Stimulated activated naive CD4-positive, alpha-beta T cell treated with Interleukin-2 at 50 U/mL for 16 hours (primary cell): ENCODE measurements at places on chromosomes 7 and 10.

GRCh38 chr7:43196379-43196778, 83.9 kb downstream of the HECW1 start:
- DNase-seq, result no peak

- DNase-seq, result no peak
Observed at GRCh38 chr7:5694221-5694754, 87.2 kb downstream of the RNF216 start.

DNA sequence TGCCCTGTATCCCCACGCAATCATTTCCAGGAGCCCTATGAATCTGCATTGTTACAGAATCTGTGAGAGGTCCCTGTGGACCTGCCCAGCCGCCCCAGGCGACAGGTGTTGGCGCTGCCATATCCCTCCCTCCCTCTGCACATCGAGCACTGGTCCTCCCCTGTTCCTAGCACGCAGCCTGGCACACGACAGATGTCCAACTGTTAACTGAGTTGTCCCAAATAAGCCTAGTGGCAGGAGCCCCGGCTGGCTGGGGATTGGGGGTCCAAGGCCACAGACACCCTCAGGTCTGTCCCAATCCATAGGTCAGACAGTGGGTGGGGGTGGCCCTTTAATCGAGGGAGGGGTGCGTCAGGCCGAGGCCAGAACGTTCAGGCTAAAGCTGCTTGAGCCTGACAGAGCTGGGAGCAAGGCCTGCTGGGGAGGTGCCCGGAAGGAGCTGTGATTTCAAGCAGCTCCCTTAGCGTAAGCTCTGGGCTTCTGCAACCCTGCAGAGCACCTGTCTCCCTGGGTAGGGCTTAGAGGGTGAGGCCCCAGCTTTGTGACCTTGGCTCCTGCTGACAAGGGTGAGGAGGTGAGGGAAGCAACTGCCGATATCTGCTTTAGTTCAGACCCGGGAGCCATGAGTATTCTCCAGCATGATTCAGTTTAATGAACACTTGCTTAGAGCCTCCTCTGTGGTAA, 40.1 kb downstream of the ADRA2A start:
- DNase-seq, result no peak

DNA sequence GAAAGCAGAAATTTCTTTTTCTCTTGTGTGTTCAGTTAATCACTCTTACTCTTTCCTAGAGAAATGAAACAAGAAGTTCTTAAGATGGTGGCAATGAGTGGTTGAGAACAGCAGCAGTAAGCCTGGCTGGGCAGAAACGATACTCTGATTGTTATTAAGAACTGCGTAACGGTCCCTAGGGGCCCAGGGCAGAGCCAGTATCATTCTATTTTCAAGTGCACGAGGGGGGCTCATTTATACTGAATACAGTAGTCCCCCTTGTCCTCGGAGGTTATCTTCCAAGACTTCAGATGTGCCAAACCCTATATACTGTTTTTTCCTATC, 64.9 kb downstream of the EEPD1 start:
- DNase-seq, result no peak

DNA sequence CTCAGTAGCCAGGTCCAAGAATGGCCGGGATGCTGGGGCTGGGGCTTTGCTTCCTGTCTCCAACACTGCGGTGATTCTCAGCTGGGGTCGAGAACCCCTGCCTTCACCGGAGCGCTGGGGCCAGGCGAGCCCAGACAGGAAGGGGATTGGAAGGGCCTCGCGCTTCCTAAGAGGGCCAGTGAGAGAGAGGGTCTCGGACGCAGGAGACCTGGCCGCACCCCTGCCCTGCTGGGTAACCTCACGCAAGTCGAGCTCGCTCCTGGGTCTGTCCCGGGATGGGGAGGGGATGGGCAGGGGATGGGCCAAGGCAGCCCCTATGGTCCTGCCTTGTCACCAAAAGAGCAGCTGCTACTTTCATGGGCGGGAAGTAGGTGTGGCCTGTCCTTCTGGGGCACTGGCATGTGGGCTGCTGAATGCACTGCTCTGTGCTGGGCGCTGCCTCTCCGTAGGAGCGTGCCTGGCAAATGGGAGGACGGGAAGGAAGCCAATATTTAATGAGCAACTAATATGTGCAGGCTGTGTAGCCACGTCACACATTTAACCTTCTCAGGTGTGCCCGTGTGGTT, 20.0 kb downstream of the KCNK18 start:
- DNase-seq, result no peak

DNA sequence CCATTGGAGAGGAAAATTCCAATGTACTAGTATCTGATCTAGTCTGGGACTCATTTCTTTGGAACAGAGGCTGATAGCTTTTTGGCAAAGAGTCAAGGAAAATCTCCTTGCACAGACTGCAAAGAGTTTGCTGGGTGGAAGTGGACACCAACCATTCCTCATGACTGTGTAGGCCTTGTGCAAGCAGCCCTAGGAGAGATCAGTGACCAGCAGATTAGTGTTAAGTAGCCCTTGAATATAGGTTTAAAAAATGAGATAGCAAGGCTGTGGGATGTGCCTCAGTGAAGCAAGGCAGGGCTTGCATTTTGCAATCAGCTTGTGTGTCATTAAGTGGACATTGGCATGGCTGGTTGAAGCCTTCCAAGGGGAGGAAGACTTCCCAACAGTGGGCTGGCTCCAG, 341.6 kb downstream of the PLXNA4 start:
- no peak for DNase-seq

DNA sequence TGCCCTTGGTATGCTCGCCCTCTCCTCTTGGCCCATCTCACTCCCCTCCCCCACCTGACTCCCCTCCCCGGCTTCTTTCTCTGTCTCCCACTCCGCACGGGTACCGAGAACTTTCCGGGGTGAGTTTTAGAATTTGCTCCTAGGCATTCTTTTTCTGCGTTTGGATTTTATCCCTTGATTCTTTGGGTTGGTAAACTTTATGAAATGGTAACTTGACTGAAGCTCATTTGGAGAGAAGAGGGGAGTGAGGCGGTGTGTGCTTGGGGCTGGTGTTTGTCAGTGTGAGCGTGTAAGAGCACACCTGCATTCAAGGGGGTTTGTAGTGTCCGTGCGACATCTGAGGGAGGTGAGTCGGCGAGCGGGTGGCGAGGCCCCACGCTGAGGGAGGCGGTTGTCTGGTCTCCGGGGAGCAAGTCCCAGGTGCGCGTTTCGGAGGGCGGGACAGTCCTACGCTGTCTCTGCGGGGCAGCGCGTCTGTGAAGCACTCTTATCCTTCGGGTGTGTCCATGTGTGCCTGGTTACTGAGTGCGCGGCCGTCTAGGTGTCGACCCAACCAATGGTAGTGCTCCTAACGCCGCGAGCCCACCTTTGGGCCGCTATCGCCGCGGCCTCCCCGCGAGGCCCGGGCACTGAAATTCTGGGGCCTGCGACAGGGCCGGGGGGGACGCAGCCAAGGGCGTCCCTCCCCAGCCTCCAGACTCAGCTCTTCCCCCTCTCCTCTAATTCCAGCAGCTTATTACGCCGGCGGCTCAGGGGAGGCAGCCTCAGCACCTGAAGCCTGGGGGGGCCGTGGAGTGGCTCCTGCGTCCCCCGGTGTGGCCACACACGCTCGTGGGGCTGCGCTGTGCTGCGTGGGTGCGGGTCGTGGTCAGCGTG, 2.6 kb upstream of the ZNF503 start:
- no peak for DNase-seq

DNA sequence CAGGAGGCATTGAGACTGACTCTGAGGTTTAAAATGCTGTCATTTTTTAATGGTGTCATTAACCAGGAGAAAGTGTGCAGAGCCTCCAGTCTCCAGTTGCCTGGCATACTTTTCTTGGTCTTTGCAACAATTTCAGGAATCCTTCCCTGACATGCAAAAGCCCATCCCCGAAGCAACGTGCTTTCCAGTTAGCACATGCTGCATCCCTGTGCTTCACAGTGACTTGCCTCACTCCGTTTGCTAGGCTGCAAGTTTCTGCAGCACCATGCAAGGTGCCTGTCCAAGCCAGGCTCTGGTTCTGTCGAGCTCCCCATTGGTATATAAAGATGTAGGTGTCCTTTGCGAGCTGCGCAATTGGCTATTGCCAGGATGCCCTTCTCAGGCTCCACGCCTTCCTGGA, 135.0 kb downstream of the GALNT17 start:
- no peak for DNase-seq

DNA sequence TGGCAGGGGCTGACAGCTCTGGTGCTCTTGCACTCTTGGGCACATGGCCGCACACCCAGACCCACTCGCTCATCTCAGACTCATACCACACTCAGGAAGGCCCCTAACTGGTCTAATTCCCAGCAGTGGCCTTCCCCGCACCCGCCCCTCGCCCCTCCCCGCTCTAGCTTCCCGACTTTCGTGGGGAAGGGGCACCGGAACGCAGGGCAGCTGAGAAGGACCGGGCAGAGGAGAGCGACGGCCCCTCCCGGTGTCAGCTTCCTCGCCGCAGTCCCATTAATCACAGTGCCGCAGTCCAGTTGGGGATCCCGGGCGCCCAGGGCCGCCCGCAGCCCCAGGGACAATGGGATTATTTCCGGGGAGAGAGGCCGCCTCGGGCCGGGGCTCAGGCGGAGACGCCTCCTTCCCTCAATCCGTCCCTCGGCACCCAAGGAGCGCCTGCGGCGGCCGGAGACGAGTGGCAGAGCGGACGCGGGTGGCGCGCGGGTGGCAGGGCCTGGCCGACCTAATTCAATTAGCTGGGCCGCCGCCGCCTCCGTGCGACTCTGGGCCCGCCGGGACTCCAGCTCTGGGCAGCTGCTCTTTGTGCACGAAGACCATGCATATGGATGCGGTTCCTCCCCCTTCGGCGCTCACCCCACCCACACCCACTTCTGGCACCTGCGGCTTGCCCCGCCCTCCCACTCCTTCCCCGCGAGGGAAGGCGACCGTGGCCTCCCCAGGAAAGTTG, 7.8 kb upstream of the TLX1 start:
- no peak for DNase-seq

- DNase-seq, result no peak
Observed at GRCh38 chr7:26167303-26167934, 15.4 kb downstream of the NFE2L3 start.

GRCh38 chr10:62166331-62167131, 102.1 kb downstream of the RTKN2 start:
- no peak for DNase-seq

- no peak for DNase-seq
Observed at GRCh38 chr10:6621536-6621935, 41.5 kb upstream of the PRKCQ start.

DNA sequence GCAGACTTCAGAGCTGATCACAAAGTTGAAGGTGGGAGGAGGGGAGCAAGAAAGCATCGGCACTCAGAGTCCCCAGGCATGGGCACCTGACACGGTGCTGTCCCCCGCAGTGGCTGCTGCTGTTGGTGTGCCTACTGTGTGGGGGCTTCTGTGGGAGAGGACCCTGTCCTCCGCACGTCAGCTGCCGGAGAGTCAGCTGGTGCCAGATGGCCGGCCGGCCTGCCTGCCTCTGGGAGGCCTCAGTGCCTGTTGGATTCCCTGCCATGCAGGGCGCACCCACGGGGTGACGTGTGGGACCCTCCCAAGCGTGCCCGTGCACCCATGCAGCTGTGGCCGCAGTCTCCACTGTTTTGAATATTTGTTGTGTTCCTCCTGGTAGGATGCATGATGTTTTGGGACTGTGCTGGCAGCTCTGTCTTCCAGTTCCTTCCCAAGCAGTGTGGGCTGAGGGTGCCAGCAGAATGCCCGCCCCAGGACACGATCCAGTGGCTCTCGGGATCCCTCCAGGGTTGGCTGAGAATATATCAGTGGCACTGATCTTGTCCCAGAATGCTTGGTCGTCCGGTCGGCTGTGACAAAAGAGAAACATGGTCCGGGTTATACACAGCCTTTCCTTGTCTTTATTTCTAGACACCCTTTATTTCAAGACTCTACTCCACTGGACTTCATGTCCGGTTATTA, 185.6 kb downstream of the MGMT start:
- no peak for DNase-seq

GRCh38 chr10:124198125-124198501, 104.7 kb upstream of the CHST15 start:
- no peak for DNase-seq

DNA sequence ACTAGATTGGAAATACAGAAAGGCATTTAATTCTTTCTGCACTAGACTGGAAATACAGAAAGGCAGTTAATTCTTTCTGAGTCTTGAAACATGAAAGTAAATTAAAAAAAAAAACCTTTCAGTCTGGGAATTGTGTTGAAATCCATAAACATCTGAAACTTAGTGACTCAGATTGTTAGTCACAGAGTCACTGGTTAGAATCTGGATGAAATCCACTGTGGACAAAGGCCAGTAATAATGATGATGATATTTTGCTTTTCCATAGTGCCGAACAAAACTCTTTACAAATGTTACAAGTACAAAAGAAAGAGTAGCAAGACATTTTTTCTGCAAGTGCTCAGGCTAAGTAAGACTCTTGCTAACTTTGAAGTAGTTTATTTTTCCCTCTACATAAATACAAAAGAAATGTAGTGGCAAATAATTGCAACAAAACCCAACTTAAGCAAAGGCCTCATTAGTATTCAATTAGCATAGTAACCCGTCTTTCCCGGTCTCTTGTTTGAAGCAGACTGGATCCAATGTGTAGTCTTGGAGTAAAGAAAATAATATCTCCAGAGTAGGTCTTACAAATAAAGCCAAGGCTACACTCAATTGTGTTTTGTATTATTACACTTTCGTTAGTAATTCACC, 5.8 kb upstream of the PRTFDC1 start:
- DNase-seq, result no peak

DNA sequence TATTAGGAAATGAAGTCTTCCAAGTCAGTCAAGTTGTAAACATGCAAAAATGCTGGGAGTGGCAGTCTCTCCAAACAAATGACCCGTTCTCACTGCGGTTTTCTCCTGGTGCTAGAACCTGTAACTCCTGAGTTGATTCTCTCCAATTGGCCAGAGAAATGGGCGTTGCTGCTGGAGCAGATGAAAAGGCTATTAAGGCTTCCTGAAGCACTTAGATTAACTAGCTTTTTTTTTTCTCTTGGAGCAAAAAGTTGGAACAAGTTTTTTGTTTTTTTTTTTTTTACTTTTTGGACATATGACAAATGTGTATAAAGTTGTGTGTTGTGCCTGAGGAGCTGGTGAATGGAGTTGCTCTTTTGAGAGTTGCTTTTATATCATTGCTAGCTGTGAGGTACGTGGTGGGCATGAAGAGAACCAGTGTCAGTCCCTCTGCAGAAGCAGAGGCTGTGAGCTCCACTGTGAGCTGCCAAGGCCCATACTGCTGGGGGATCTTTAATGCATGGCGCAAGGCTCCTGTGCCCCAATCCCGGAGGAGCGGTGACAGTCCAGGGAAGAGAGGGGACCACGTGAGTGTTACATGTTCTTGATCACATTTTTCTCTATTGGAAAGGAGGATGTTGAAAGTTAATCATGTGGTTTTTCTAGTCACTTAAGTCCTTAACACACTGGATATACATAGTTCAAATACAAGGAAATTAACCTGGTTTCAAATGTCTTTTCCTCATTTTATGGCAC, 393.6 kb upstream of the GALNT17 start:
- DNase-seq, result no peak

- no peak for DNase-seq
Observed at GRCh38 chr10:30095631-30096422, 36.4 kb upstream of the JCAD start.

GRCh38 chr7:37656913-37657530, 26.5 kb upstream of the GPR141 start:
- DNase-seq, result no peak

DNA sequence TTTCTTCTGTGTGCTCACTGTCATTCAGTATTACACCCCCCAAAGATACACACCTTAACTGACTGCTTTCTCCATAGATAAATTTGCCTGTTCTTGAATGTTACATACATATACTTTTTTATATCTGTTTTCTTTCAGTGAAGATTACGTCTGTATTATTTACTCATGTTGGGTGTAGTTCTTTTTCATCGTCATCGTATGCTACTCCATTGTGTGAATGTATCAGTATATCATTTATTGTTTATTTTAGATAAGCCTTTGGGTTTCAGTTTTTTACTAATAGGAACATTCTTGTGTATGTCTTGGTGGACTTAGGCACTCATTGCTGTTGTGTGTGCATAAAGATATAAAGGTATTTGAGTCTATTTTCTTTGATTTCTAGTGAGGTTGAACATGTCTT, 64.4 kb downstream of the SEPTIN7 start:
- DNase-seq, result no peak
